ENCODE measurements at places on chromosomes 2 and 18.
A peak's percentile ranks its signal among the peaks of the same experiment; 100 is the strongest.

DNA sequence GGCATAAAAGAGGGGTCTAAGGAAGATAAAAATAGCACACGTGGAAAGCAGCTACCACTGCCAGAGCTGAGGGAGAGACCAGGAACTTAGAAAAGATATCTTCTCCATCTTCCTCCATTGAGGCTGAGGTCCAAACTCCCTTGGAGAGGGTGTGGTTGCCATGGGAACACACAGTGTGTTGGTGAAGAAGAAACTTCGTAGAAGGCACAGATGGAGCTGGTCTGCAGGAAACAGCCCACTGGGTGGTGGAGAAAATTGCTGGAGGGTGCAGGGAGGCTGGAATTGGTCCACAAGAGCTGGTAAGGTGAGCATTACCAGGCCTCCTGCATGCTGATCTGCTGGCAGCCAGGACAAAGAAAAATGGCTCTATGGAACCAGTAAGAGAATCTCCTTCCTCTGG, 191.0 kb downstream of the HRH4 start:
- no peak for DNase-seq

- no peak for DNase-seq
Observed at GRCh38 chr2:109481196-109481555, 132.6 kb downstream of the SEPTIN10 start.

DNA sequence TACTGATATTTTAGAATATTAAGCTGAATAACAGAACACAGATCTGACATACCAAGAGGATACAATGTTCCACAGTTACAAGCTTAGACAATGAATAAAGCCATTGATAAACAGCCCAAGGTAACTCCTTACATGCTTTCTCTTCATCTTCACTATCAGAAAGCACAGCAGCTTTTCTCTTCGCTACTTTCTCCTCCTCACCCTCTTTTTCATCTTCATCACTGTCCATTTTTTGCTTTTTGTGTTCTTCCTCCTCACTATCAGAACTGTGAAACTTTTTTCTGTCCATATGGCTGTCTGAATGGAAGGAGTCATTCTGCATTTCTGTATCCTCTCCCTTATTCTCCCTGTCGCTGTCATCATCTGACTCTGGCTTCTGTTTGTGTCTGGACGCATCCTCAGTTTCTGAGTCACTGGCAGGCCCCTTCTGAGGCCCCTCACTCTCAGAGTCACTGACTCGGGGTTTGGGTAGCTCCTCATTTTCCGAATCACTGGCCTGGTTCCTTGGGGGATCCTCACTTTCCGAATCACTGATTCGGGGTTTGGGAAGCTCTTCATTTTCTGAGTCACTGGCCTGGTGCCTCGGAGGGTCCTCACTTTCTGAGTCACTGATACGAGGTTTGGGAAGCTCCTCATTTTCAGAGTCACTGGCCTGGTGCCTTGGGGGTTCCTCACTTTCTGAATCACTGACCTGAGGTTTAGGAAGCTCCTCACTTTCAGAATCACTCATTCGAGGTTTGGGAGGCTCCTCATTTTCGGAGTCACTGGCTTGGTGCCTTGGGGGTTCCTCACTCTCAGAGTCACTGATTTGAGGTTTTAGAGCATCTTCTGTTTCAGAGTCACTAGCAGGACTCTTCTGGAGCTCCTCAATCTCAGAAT, 21.5 kb downstream of the IWS1 start:
- DNase-seq = no peak

- peak; percentile 2 for DNase-seq
Observed at GRCh38 chr2:60515721-60516226, 37.7 kb downstream of the BCL11A start.

DNA sequence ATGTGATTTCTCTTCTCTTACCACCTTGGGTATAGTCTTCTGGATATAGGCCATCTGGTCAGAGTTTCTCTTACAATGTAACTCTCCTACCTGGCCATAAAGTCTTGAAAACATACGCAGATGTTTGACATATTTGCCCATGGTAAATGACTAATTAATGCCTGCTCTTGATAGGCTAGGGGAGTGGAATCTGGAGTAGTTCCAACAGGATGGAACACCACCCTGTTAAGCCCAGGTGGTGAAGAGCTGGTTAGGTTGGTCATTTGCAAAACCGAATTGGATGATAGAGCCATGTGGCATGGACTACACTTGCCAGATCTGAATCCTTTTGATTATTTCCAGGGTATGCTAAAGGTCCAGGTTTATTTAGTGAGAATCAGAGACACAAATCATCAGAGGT, 36.5 kb downstream of the HADHB start:
- DNase-seq = no peak

GRCh38 chr2:200756618-200757321, 54.9 kb upstream of the BZW1 start:
- DNase-seq = no peak

- no peak for DNase-seq
Observed at GRCh38 chr18:24402209-24402785, 4.7 kb upstream of the OSBPL1A start.

GRCh38 chr18:65227970-65228369, 522.8 kb upstream of the CDH7 start:
- DNase-seq = no peak

- DNase-seq = no peak
Observed at GRCh38 chr2:14910654-14911053, 278.1 kb downstream of the LRATD1 start.

DNA sequence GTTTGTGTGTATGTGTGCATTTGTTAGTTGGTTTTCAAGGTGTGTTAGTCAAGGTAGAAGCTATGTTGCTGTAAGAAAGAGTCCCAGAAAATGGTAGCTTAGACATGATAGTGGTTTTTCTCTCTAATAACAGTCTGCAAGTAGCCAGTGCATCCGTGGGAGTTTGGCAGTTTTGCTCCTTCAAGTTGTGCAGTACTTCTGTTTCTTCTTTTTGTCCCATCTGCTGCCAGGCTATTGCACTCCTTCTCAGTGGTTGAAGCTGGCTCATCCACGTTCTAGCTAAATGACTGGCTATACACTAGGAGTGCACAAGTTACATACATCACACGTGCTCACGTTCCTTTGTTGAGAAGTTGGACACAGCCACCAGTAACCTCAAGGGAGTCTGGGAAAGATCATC, 134.7 kb downstream of the ASXL3 start:
- DNase-seq = no peak

DNA sequence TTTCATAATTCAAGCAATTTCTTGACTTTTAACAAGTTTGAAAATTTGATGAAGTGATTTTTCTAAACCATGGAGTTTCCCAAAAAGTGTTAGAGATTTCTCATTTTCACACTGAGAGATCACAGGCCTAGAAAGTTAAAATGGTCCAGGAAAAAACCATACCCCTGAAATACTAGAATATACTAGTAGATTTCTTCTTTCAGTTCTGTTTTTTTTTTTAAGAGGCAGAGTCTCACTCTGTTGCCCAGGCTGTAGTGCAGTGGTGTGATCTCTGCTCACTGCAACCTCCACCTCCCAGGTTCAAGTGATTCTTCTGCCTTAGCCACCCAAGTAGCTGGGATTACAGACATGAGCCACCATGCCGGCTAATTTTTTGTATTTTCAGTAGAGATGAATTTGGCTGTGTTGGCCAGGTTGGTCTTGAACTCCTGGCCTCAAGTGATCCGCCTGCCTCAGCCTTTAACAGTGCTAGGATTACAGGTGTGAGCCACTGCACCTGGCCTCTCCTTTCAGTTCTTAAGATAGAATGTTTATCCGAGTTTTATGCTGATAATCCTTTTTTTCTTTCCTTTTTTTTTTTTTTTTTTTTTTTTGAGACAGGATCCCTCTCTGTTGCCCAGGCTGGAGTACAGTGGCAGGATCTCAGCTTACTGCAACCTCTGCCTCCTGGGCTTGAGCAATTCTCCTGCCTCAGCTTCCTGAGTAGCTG, 14.4 kb downstream of the MTHFD2 start:
- no peak for DNase-seq

DNA sequence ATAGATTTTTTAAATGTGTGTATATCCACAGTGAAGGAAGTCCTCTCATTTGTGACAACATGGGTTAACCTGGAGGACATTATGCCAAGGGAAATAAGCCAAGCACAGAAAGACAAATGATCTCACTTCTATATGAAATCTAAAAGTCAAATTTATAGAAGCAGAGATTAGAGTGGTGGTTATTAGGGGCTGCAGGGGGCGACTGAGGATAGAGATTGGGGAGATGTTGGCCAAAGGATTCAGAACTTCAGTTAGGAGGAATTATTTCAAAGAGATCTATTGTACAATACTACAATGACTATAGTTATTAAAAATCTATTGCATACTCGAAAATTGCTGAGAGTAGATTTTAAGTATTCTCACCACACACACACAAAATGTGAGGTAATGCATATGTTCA, 252.4 kb upstream of the SLC39A10 start:
- no peak for DNase-seq

DNA sequence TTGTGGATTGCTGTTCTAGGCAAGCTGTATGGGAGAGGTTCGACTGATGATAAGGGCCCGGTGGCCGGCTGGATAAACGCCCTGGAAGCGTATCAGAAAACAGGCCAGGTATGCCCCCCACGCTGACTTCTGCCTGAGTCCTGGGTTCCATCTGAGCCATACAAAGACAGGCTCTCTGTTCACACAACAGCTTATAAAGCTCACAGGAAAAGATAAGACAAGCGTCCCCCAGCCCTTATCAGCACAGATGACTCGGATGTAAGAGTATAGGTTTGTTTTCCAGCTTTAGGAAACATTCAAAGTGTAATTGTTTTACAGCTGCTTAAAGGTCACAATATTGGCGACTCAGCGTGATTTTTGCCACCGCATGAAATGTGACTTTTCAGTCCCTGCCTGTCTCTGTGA, 12.7 kb downstream of the CNDP2 start:
- no peak for DNase-seq

- no peak for DNase-seq
Observed at GRCh38 chr18:49555641-49556040, 6.2 kb upstream of the LIPG start.

- no peak for DNase-seq
Observed at GRCh38 chr2:217753460-217754200, 249.2 kb downstream of the TNS1 start.

DNA sequence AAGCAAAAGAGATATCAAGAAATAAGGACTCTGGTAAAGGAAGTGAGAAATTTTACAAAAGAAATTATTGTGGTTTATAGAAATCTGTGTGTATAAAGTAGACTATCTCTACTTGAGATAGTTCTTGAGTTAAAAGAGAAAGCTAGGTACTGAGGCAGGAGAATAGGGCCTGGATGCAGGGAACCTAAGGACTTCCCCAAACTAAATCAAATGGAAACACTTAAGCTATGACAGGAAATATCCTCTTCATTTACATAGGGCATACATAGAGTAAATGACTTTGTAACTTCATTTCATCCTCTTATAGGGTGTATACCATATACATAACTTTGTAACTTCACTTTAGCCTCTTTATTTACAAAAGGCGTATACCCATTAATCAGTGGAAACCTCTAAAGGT, 219.2 kb upstream of the RGPD4 start:
- no peak for DNase-seq

GRCh38 chr2:72917138-72917876, at the start of gene EMX1:
Gene EMX1, plus strand, starts transcription at chr2:72917519. Its CDS starts 334 bp downstream, at chr2:72917853.
- peak; percentile 38 for DNase-seq

- DNase-seq = no peak
Observed at GRCh38 chr18:4765401-4765800, 310.3 kb upstream of the DLGAP1 start.

- no peak for DNase-seq
Observed at GRCh38 chr2:30225131-30225762, 6.1 kb upstream of the LBH start.

- DNase-seq = no peak
Observed at GRCh38 chr2:230068016-230068650, 591 bp downstream of the SLC16A14 start.

- no peak for DNase-seq
Observed at GRCh38 chr2:161814008-161814660, 189.9 kb downstream of the SLC4A10 start.

GRCh38 chr18:79868811-79869541, 71.2 kb downstream of the KCNG2 start:
- no peak for DNase-seq

DNA sequence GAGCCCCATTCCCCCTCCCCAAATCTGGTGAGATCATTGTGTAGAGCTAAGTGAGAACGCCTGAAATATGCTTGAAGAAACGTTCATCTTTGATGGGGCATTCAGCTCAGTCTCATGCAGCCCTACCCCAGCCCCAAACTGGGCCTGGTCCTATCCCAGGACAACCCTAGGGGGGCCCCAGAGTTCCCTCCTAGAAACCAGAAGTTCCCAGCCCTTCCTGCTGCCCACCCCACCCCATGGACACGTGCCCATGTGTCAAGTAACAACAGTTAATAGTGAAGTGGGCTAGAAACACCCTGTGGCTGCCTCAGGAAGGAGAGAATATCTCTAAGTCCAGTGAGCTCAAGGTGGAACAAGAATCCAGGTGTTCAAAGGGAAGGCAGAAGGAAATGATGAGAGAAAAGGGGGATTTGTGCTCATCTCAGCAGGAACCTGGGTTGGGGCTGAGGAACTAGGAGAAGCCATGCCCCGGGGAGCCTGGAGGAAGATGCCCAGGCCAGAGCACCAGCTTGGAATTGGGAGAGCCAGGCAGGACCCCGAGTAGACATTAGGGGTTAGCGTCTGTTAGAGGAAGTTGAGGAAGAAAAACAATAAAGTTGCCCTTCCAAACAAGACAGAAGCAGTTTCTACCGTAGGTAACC, 20.1 kb upstream of the SLC20A1 start:
- DNase-seq = no peak

GRCh38 chr2:213991453-213992108, 419.3 kb upstream of the VWC2L start:
- no peak for DNase-seq

DNA sequence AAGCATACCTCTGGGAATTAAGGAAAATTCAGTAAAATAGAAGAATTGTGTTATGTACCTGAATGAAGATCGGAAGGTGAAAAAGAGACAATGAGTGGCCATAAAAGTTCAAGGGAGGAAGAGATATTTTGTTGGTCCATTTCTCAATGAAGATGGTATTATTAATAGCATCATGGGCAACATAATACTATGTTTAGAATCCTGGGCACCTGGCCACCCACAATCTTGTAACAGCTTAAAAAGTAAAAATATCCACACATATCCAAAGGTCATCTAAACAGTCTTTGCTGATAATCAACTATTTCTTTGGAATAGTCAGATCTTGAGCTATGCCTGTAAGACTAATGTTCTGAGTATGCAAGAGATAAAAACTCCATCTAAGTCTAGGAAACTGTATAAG, 73.7 kb downstream of the XIRP2 start:
- no peak for DNase-seq

GRCh38 chr2:235773188-235773928, 279.5 kb downstream of the AGAP1 start:
- DNase-seq = no peak
